ENCODE measurements at places on chromosomes 12 and 14. TPM values are rescaled to one million over a fixed set of nuclear protein-coding genes. Genes with fewer than 3 reads are reported as not detected.

The MEG3 gene
- not detected for polyA plus RNA-seq

The FAM90A1 gene
- not detected for polyA plus RNA-seq

The LAG3 gene
- 2.0 TPM for polyA plus RNA-seq

The KLRC2 gene
- polyA plus RNA-seq = 3.7 TPM

The TAS2R10 gene
- polyA plus RNA-seq = 8.3 TPM

The OR11H6 gene
- not detected for polyA plus RNA-seq

The ANKS1B gene
- polyA plus RNA-seq = 67.3 TPM

The PLEK2 gene
- not detected for polyA plus RNA-seq

The RFX4 gene
- polyA plus RNA-seq = not detected
